Esophagus squamous epithelium (tissue), 5 donors: ENCODE measurements at places on chromosomes 4 and X. TPM values are rescaled to one million over a fixed set of nuclear protein-coding genes. Genes with fewer than 3 reads are reported as not detected.

Gene MFAP3L
- 1.8 TPM for total RNA-seq

- H3K27ac ChIP-seq = peak overlapping the region; percentile 44
- H3K4me1 ChIP-seq = peaks cover 18% of the 10 kb centered on the region
- no peaks in the 10 kb centered on the region for H3K36me3 ChIP-seq
- no peak overlapping the region for H3K4me3 ChIP-seq
- no peaks in the 10 kb centered on the region for H3K27me3 ChIP-seq
Observed at GRCh38 chr4:105989485-105990242, 94.4 kb downstream of the NPNT start.

DNA sequence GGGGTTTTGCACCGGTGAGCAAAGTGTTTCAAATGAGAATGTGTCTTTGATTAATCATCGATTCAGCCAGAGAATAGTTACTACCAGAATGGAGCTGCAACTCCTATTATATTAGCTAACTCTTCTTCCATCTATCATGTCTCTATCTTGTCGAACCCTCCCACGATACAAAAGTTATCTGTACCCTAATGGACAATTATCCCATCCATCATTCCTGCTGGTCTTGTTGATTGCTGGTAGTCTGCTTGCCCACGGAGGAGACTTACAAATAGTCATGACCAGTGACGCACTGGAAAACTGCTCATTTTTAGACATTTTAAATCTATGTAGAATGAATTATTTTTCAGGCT, 67.5 kb downstream of the RTL9 start:
- DNase-seq = no peak
- no peaks in the 10 kb centered on the region for H3K36me3 ChIP-seq
- peaks cover 2% of the 10 kb centered on the region for H3K4me1 ChIP-seq
- no peaks in the 10 kb centered on the region for H3K27me3 ChIP-seq
- no peak overlapping the region for H3K27ac ChIP-seq

DNA sequence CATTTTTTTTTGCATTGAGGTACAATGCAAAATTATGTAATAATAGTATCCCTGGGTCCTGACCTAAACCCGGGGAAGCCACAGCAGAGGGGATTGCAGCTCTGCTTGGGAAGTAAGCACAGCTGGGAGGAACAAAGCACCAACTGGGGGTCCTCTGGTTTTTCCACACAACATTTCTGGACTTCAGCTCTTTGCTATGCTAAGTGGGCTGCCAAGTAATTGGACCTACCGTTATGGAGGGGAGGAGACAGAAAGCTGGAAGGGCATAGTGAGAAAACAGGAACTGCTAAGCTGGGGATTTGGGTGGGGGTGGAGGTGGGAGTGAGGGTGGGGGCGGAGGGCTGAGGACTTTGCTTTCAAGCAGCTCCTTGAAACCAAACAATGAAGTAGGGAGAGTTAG, 183.3 kb downstream of the ZIC3 start:
- no peak overlapping the region for H3K4me3 ChIP-seq
- DNase-seq = no peak
- H3K36me3 ChIP-seq = no peaks in the 10 kb centered on the region
- no peaks in the 10 kb centered on the region for H3K27me3 ChIP-seq

GRCh38 chr4:98341309-98341708, 80.1 kb downstream of the RAP1GDS1 start:
- H3K27me3 ChIP-seq = no peaks in the 10 kb centered on the region
- H3K36me3 ChIP-seq = no peaks in the 10 kb centered on the region
- H3K27ac ChIP-seq = no peak overlapping the region
- no peaks in the 10 kb centered on the region for H3K4me1 ChIP-seq

DNA sequence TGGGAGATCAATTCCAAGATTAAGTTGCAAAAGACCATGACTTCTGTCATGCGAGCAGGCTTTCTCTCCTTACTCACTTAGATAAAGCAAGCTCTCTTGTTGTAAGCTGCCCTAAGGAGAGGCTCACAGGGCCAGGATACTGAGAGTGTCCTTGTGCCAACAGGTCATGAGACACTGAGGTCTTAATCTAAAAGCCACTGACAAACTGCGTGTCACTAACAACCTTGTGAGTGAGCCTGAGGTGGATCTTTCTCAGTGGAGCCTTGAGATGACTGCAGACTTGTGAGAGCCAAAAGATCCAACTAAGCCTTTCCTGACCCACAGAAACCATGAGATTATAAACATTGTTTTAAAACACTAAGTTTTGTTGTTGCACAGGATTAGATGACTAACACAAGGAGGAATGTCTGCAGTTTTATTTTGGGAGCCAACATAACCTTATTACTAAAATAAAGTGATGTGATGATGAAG, 170.5 kb downstream of the SLC39A8 start:
- H3K27ac ChIP-seq = no peak overlapping the region
- DNase-seq = no peak
- no peak overlapping the region for H3K4me3 ChIP-seq
- no peaks in the 10 kb centered on the region for H3K36me3 ChIP-seq
- H3K27me3 ChIP-seq = peaks cover 7% of the 10 kb centered on the region

DNA sequence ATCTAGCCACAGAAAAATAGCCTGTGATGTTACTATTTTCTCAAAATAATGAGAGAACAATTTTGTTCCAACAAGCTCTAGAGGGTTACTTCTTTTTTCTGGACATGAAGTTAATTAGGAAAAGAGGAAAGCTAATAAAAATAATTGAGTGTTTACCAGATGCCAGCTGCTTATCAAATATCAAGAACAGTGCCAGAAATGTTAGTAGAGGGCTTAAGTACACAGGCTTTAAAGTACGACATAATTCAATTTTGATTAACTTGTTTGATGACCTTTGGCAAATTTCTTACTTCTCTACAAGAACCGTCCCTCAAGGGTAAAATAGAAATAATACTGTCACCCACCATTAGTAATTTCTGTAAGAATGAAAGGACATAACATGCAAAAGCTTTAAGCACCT, 977.0 kb downstream of the FSTL5 start:
- H3K4me3 ChIP-seq = no peak overlapping the region
- H3K36me3 ChIP-seq = no peaks in the 10 kb centered on the region
- no peak for DNase-seq
- no peak overlapping the region for H3K27ac ChIP-seq

DNA sequence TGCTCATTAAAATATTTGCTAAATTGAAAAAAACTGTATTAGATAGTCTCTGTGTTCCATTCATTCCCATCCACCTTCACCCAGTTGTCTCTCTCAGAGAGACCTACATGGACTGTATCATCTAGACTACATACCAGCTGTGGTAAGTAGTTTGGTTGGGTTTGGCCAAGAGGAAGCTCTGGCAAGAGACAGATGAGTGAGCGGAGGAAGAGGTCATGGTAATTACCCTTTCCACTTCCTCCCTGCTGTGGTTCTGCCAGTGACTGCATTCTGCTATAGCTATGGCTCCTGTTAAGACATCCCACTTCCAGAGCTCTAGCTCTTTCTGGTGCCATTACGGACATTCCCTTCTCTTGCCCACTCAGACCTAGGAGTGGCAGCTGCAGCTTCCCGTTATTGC, 239.0 kb upstream of the MID1 start:
- H3K36me3 ChIP-seq = no peaks in the 10 kb centered on the region
- no peak overlapping the region for H3K4me3 ChIP-seq
- no peaks in the 10 kb centered on the region for H3K27me3 ChIP-seq
- no peaks in the 10 kb centered on the region for H3K4me1 ChIP-seq
- no peak overlapping the region for H3K27ac ChIP-seq
